Stimulated activated CD8-positive, alpha-beta memory T cell treated with anti-CD3 and anti-CD28 coated beads, Interleukin-7, amount 100 ng/mL, for 4 hours (primary cell): ENCODE measurements at places on chromosomes 7 and 10.

DNA sequence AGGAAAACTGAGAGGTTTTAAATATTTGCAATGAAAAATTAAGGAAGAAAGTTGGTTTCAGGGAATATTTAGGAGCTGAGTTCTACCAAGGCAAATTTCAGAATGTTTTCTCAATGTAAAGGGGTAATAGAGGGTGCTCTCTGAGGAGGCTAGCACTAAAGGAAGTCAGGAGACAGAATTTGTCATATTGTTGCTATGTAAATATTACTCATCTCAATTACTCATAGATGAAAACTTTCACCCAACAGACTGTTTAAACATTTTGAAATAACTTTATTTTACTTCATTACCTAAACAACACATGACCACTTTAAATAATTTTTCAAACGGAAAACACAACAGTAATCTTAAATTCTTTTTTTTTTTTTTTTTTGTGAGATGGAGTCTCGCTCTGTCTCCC, 274.8 kb upstream of the NRG3 start:
- DNase-seq, result no peak

DNA sequence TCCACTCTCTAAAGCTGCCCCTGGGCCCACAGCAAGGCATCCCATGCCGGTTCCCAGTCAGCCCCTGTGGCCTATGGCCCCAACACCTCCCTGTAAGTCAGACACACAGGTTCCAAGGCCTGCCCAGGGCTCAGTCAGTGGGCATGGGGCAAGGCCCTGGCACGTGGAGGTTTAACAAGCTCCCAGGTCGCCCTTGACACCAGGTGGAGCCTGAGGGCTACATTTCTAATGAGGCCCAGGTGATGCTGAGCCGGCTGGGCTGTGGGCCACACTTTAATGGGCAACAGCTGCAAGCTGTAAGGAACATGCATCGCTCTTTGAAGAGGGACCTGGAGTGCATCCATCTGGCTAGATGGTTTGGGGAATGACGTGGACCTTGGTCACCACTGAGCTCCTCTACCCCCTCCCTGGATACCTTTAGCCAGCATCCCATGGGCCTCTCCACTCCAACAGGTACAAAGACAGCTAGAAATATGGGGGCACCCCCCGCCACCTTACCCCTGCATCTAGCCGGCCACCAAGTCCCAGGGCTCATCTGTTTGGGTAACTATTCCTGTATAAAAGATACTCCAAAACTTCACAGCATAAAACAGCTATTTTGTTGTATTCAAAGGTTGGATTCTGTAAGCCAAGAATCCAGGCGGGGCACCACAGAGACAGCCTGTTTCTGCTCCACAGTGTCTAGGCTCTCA, 122.5 kb downstream of the OAT start:
- no peak for DNase-seq

DNA sequence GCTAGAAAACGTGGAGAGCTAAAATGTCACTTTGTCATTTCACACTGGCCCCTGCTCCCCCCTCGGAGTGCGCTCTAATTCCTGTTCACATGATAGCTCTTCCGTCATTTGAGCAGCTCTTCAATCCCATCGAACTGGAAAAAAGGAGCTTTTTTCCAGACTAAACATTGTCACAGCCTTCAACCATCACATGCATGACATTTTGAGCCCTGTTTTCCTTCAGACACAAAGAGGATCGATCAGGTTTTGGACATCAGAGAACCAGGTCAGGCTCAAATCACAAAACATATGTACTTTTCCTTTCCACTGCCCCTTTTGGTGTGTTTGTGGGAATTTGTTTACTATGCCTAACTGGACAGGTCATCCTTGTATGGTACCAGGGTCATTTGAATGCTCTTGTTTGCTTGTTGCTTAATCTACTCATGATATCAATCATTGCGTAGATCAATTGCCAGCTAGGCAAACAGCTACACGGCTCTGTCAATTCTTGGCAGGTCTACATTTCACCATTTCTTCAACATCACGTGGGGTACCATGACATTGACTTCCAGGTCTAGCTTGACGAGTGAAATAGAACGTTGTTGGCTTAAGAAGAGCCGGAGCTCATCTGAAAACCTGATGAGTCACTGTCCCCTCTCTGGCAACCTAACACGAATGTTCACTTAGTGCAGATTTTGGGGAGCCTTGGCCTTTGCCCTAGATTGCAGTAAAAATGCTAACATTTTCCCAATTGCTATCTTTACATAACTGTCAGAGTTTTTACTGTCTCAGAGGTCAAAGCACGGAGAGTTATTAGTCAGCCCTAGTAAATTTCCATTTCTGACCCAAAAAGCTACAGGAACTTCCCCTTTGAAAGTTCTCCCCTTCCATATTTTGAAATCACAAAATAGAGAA, 87.3 kb downstream of the LYZL2 start:
- DNase-seq, result no peak

GRCh38 chr10:5291501-5292195, 73.1 kb upstream of the UCN3 start:
- DNase-seq, result peak; percentile 60

DNA sequence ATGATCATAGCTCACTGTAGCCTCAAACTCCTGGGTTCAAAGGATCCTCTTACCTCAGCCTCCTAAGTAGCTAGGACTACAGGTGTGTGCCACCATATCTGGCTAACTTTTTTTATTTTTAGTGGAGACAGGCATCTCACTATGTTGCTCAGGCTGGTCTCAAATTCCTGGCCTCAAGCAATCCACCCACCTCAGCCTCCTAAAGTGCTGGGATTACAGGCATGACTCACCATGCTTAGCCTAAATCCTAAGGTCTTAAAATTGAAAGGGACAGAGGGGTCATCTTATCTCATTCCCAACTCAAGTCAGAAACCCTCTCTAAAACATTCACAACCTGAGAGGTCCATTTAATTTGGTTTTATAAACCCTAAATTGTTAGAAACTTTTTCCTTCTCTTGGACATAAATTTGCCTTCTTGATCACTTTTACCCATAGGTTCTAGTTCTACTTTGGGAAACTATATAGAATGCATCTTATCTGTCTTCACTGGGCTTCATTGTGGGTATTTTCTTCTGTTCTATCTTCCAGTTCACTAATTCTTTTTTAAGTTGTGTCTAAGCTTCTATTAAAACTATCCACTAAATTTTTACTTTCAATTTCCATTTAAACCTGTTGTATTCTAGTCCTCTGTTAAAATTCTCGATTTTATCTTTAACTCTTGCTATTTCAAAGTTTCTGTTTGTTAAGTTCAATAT, 183.4 kb upstream of the KAT6B start:
- no peak for DNase-seq
